ENCODE measurements at places on chromosomes 5 and 9.

DNA sequence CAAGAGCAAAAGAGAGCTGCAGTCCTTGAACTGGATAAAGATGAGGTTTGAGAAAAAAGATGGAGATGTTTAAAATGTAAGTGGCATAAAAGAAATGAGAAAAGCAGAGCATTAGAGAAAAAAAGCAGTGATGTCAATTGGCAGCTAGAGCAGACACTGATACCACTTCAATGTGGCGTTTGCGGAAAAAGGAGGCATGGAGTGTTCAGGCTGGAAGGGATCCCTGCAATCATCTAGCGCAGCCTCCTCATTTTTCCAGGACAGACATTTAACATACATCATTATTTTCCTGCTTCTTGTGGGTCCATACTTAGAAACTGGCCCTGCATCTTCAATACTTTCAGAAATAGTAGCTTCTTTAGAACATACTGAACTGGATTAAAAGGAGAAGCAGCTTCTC lies 563.8 kb downstream of the PTPRD start:
- DNase-seq: no peak

DNA sequence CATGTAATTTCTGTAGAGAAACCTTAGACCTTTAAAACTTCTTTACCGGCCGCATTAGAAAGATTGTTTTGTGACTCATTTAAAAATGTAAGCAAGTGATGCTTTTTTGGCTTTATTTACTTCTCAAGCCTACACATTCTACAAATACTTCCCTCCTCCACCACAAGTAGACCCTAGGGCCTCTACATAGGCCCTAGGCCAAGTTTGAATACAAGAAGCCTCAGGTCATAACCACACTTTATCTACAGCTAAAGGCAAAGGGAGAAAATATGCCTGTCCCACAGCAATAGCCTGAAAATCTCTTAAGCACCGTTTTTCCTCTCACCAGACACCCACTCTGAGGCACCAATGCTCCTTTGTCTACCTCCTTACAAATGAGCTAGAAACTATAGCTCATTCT lies 53.9 kb downstream of the CSNK1A1 start:
- DNase-seq: no peak

GRCh38 chr9:126151686-126152134 lies 174.9 kb upstream of the MVB12B start:
- DNase-seq: no peak

DNA sequence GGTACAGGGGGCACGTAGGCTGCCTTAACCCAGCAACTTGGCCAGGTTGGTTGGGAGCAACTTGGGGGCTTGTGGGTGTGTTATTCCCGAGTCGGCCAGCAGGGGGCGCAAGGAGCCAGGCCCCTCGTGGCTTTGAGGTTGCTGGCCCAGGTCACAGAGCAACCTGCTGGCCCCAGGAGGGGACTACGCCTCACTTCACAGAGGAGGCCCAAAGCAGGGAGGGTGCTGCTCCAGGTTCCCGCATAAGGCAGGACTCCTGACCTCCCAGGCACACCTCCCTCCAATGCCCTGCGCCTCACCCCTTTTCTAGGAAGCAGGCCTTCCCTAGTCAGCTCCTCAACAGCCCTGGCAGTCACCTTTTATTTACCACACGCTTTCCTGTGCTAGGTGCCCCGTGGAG lies 18.1 kb downstream of the KYAT1 start:
- no peak for DNase-seq

DNA sequence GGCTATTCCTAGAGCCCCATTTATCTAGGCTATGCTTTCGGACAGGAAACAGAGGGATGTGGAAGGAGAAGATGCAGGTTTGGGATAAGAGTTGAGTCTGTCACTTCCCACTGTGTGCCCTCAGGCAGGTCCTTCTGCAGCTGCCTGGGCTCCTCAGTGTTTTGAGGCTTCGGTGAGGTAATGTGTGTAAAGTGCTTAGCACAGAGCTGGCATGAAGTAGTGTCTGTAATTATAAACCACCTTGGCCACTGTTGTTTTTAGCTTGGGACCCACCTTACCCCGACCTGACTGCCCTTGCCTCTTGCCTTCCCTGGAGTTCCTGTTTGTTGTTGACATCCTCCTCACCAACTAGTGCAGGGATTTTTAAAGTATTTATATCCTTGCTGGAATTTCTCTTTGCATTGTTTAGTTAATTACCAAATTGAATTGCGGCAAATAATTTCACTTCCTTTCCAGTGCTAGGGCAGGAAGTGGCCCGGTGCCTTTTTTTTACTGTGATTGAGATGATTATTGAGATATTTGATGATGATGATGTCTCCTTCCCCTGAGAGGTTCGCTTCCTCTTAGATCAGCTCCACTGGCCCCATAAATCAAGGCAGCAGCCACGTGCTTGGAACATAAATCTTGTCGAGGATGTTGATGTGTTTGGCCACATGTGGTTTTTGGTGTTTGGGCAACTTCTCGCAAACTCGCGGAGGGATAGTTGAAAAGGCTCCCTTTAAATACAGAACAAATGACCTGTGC lies 38.3 kb upstream of the DAB2IP start:
- no peak for DNase-seq

GRCh38 chr9:134168757-134169550 lies 4.6 kb upstream of the RNU6ATAC start:
- no peak for DNase-seq

DNA sequence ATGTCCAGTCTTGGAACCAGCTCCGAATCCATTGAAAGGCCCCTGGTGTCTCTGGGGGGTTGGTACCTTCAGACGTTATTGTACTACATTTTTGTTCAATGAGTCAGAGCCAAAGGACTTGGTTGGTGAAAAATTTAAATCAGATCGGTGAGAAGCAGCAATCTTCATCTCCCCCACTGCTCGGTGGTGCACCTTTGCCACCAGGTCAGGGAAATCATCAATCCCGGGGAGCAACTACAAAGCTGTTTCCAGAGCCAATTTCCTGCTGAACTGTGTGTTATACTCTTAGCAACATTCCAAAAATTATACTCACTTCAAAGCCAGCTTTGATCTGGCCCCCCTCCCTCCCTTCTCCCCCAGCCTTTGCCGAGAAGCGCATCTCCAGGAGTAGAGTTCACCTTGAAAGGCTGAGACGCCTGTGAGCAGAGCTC lies 375.2 kb upstream of the WWC1 start:
- DNase-seq: no peak

GRCh38 chr9:104808035-104808614 lies 44.2 kb downstream of the NIPSNAP3B start:
- DNase-seq: no peak

DNA sequence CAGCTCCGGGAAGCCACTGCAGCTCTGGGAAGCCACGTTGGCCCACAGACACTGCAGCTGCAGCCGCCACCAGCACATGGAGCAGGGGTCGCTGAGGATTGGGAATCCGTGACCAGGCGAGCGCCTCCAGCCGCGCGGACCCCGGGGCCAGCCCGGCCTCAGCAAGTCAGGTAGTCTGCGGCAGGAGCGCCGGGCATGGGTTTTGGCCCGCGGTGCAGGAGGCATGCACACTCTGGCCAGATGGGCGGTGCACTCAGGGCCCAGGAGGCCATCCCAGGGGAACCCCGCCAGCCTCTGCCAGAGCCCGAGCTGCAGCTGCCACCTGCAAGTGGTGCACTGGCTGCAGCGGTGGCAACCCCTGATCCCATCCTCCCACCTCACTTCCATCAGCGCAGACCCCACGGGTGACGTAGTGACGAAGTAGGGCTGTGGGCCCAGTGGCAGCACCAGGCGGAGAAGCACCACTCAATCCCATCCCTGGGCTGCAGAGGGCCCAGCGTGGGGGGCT lies 368.3 kb upstream of the SPATA31A5 start:
- DNase-seq: no peak

- no peak for DNase-seq
Measured at GRCh38 chr9:83956436-83957247, 23.4 kb downstream of the HNRNPK start.

GRCh38 chr5:131148835-131149234 lies 16.2 kb downstream of the HINT1 start:
- DNase-seq: no peak

DNA sequence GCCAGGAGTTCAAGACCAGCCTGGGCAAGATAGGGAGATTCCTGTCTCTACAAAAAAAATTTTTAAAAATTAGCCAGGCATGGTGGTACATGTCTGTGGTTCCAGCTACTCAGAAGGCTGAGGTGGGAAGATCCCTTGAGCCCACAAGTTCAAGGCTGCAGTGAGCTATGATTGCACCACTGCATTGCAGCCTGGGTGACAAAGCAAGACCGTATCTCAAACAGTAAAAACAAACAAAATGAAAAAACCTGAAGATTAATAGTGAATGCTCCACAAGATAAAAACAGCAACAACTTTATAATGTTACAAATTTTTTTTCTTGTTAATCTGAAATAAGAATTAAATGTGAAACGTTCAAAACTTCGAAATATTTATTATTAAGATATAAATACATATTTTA lies 2.7 kb upstream of the TMEM267 start:
- no peak for DNase-seq

All from GOT3 (cell line).